KG1 (cell line): ENCODE measurements at places on chromosomes 4 and X.

- no peak for DNase-seq
These were observed 56.8 kb downstream of the PRRG1 start for GRCh38 chrX:37405956-37406355.

GRCh38 chr4:52299120-52299519 lies 248.0 kb downstream of the SPATA18 start:
- DNase-seq: no peak

DNA sequence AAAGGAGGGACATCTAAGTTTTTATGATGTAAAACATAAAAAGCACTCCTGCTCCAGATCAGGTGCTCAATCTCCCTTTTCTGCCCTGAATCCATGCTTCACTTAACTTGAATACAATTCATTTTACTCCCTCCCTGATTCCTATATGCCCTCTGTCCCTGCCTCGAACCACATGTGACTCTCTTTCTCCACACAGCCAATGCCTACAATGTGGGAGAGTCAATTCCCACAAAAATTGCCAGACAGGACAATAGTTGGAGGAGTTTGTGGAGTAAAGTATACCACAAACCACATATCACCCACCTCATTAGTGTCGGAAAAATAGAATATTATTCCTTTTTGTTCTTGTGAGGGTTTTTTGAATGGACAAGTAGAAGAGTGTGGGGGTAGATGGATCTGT lies 9.7 kb downstream of the AMMECR1 start:
- DNase-seq: no peak

DNA sequence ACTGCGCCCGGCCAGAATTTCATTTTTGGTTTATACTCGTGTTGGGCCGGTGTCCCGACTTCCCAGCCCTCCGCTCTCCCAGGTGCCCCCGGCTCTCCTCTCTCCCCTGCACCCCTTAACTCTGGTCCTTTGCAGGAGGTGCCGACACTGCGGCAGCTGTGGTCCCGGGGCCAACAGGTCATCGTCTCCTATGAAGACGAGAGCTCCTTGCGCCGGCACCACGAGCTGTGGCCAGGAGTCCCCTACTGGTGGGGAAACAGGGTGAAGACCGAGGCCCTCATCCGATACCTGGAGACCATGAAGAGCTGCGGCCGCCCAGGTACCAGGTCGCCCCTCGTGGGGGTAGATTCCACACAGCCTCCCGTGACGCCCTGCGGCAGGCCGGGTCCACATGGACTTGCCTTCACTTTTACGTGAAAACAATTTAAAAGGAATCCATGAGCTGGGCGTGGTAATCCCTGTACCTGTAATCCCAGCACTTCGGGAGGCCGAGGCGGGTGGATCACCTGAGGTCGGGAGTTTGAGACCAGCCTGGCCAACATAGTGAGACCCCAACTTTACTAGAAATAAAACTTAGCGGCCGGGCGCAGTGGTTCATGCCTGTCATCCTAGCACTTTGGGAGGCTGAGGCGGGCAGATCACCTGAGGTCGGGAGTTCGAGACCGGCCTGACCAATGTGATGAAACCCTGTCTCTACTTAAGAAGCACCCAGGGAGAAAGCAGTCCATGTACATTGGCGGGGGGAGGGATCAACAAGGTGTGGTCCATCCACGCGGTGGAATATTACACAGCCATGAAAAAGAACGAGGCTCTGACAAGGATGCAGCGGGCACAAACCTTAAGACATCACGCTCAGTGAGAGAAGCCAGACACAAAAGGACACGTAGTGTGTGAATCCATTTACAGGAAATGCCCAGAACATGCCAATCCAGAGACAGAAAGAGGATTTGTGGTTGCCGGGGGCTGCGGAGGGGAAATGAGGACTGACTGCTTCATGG lies 12.0 kb downstream of the PLCXD1 start:
- no peak for DNase-seq

DNA sequence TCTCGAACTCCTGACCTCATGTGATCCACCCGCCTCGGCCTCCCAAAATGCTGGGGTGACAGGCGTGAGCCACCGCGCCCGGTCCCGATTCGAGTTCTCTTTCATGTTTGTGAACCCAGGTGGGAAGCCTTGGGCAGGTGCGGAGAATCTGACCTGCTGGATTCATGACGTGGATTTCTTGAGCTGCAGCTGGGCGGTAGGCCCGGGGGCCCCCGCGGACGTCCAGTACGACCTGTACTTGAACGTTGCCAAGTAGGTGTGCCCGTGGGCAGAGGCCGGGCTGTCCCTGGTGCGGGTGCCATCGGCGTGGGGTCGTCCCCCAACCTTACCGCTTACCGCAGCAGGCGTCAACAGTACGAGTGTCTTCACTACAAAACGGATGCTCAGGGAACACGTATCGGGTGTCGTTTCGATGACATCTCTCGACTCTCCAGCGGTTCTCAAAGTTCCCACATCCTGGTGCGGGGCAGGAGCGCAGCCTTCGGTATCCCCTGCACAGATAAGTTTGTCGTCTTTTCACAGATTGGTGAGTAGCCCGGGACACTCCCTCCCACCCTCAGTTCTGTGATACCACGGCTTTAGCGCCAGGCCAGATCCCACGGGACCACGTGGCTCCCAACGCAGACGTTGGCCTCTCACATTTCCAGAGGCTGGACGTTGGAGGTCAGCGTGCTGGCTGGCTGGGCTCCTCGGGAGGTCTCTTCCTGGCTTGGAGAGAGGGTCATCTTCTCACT lies 15.6 kb downstream of the IL3RA start:
- no peak for DNase-seq

- DNase-seq: no peak
These were observed 5.8 kb downstream of the YTHDC1 start for GRCh38 chr4:68344049-68344448.

DNA sequence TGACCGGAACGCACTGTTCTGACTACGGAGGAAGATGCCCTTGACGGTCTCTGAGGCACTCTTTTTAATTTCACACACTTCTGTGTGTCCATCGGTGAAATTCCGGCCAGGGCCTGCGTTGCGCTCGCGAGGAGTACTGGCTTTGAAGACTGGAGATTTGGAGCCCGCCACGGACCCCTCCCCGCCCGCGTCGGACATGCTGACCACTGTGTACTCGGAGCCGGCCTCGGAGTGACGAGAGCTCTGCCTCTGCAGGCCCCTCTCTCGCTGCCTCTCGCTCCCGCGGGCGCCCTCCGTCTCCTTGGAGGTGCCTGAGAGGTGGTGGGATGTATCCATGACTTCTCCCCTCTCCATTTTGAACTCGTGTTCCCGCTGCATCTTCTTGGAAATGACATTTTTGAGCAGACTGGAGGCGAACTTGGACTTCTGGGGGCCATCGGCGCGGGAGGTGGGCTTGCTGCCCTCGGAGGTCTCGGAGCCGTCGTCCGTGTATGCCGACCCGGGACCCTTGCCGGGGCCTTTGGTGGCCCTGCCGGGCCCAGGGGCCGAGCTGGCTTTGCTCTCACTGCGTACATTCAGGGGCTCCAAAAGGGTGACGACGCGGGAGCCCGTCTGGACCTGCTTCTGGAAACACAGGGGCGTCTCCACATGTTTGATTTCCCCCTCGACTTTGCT lies 5.7 kb downstream of the C4orf54 start:
- DNase-seq: no peak

DNA sequence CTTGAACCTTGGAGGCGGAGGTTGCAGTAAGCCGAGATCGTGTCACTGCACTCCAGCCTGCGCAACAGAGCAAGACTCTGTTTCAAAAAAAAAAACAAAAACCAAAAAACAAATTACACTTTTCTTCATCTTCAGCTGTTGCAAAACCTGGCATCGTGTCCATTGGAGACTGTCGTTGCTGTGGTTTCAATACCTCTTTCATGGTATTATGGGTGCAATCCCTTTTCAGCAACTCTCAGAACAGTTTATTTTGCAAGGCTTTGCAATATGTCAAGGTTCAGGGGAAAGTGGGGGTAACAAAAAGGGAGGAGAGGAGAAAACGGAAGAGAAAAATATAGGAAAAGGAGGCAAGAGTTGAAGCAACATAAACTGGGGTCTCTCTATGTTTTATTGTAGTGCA lies 40.8 kb downstream of the ARSD start:
- no peak for DNase-seq

DNA sequence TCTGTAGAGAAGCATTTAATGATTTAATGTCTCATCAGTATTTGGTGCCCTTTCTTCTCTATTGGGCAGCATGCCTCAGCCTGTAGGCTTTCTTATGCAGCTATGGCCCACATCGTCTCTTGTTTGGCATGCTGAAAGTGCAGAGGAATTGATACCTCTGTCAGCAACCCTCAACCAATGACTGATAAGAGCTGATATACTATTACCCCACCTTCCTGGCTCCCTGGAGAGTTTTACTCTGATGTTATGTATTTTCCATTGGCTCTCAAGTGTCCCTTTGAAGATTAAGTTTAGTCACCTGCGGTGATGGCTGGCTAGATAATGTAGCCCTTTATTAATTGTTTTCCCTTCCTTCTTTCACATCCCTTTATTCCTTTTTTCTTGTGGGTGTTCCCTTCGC lies 41.2 kb upstream of the PDHA2 start:
- no peak for DNase-seq

DNA sequence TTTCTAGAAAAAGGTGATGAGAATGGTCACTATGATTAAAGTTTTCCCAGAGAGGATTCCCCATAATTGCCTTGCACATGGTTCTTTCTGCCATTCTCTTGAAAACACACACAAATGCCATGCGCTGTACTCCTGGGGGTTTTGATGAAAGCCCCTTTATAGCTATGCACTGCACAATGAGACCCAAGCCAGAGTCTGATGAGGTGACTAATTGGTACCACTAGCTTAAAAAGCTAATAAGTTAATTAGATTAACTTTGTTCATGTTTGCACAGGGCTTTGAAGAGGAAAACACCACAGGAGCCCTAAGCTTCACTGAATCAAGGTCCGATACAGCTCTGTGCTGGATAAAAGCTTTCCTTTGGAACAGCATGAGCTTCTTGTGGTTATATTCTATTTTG lies 132.2 kb downstream of the NKX6-1 start:
- no peak for DNase-seq

DNA sequence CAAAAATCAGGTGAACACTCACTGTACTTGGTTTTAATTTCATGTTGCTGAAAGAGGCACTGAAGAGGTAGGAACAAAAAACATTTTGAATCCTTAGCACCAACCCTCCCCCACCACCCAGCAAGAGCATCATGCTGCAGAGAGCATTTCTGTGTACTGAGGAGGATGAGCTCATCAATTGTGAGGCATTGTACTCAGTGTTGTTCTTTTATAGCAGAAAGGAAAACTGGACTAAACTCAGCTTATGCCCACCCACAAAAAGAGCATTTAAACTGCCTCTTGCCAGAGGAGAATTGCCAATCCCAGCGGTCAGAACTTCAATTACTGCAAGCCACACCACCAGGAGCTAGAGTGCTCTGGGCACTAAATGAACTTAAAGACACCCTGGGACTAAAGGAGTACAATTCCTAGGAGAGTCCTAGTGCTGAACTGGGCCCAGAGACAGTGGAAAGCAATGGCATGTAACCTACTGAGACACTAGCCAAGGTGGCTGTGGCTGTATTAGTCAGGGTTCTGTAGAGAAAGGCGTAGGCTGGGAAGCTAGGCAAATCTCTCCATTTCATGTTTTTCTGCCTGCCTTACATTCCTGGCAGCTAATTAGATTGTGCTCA lies 280.7 kb upstream of the KLHL4 start:
- no peak for DNase-seq

GRCh38 chr4:183014361-183015084 lies 84.5 kb upstream of the WWC2 start:
- DNase-seq: no peak

GRCh38 chrX:69063486-69063885 lies 101.8 kb downstream of the PJA1 start:
- no peak for DNase-seq

- no peak for DNase-seq
These were observed 51.5 kb upstream of the IL13RA2 start for GRCh38 chrX:115068896-115069295.

- DNase-seq: no peak
These were observed 666.4 kb downstream of the ADGRL3 start for GRCh38 chr4:61866378-61867030.

- DNase-seq: no peak
These were observed 40.6 kb downstream of the USP26 start for GRCh38 chrX:133056341-133056740.

DNA sequence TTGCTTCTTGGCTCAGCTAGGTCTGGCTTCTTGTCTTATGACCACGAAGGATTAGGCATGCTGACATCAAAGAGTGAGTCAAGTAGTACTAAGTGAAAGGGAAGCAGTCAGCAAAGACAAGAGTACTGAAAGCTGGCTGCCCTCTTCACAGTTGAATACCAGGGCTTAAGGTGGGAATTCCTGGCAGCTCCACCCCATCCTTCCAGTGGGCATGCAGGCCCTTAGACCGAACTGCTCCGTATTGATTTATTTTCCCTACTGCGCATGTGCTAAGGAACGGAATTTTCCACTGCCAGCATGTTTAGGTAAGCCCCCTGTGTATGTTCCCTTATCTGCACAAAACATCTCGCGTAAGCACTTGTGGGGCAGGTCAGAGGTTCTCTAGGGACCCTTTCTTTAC lies 2320.1 kb downstream of the ARAP2 start:
- DNase-seq: no peak

DNA sequence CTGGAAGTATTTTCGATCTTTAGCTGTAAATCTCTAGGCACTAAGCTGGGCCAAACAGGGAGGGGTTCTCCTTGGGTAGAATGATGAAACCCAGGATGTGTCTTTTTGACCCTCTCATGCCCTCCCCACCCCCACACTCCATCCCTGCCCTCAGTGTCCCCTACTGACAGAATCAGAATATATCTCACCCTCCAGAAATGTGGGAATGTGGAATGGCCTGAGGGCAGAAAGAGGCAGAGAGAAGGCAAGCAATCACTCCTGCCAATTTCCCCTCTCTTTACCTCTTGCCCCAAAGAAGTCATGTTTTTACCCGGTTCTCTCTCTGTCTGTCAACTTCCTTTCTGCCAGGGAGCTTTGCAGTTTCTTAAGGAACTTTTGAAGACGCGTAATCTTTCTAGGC lies 34.4 kb downstream of the RAP2C start:
- no peak for DNase-seq

GRCh38 chr4:40630335-40631021 lies 814 bp upstream of the RBM47 start:
- DNase-seq: no peak
